ENCODE measurements at places on chromosomes 16 and 17.

DNA sequence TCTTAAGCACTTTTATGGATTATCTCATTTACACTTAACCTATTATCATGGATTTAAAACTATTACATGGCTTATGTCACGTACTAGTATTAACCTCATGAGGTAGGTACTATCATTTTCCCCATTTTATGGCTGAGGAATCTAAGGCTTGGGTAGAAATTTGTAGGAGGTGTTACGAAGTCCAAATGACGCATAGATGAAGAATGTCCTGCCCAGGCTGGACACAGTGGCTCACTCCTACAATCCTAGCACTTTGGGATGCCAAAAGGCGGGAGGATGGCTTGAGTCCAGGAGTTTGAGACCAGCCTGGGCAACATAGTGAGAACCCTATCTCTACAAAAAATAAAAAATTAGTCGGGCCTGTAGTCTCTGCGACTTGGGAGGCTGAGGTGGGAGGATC is 4.8 kb upstream of the C1QL1 start:
- DNase-seq = peak; percentile 96

- no peak for DNase-seq
Measured at GRCh38 chr17:82104797-82105416, 6.9 kb upstream of the FASN start.

DNA sequence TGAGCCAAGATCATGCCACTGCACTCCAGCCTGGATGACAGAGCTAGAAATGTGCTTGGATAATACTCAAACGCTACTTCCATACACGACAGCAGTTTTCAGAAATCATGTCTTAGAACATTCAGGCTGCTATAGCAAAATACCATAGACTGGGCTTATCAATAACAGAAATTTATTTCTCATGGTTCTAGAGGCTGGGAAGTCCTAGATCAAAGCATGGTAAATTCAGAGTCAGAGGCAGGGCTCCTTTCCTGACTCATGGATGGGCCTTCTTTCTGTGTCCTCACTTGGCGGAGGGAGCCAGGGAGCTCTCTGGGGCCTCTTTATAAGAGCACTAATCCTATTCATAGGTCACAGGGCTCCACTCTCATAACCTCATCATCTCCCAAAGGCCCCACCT is 24.5 kb upstream of the HERPUD1 start:
- DNase-seq = no peak

DNA sequence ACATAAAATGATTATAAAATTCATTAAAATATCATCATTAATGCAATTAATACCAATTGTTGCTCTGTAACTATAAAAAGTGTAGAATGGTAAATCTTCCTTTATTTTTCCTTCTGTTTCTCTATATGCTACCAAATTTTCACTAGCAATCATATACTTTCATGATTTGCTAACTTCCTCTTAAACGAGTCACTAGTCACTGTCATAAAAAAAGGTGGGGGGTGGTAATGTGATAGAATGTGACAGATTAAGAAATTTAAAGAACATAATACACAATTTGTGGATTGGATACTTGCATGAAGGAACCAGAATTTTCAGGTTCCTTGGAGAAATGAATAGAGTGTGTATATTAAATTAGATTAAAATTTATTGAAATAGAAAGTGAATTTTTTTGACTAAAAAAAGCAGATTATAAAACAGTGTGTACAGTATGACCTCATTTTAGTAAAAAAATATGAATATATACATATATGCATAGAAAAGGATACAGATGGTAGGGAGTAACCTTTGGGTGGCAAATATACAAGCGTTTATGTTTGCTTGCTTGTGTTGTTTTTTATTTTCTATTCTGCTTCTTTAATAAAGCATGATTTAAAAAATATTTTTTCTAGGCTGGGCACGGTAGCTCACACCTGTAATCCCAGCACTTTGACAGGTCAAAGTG is 56.7 kb upstream of the C17orf78 start:
- DNase-seq = no peak

- DNase-seq = no peak
Measured at GRCh38 chr17:34201225-34201624, 53.9 kb upstream of the CCL2 start.

- peak; percentile 73 for DNase-seq
Measured at GRCh38 chr16:56691885-56692284, 9.6 kb downstream of the MT1X start.
